ENCODE measurements at places on chromosomes 3 and 15. TPM values are rescaled to one million over a fixed set of nuclear protein-coding genes. Genes with fewer than 3 reads are reported as not detected.

GRCh38 chr3:41532976-41533375 is 333.7 kb downstream of the CTNNB1 start:
- DNase-seq: no peak

Gene EXOG
- 14.8 TPM for total RNA-seq

- DNase-seq: no peak
Observed at GRCh38 chr15:59400103-59400813, 27.6 kb upstream of the MYO1E start.

Gene COL6A5
- not detected for total RNA-seq

- no peak for DNase-seq
Observed at GRCh38 chr15:73293773-73294172, 75.0 kb downstream of the HCN4 start.

Gene CCDC80
- total RNA-seq: 241 TPM

GRCh38 chr3:49263159-49263889 is 13.7 kb downstream of the C3orf62 start:
- DNase-seq: no peak

DNA sequence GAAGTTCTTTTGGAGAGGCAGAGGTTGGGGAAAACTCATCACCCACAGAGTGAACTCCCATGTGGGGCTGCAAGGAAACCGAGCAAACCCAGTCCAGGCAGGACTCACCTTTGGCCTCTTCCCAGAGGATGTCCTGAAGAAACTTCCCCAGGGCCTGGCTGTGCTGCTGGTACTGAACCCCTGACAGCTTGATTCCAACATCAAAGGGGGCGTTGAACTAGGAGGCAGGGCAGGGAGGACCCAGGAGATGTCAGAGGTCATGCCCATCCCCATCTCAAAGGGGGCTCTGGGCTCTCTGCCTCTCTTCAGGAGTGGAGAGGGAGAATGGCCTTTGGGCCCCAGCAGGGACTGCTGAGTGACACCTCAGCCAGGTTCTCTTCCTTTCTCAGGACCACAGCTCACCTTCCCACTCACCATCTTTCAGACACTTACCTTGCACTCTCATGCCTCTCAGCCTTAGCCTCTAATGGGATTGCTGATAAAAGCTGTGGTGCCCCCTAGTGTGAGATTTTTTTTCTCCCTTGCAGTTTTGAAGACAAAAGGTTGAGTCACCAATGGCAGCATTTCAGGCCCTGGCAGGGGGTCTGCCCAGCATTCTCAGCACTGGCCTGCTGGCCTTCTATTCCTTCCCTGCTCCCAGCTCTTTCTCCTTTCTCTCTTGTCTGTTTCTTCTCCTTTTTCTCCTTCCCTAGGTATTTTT is 6.0 kb downstream of the GHRL start:
- no peak for DNase-seq

DNA sequence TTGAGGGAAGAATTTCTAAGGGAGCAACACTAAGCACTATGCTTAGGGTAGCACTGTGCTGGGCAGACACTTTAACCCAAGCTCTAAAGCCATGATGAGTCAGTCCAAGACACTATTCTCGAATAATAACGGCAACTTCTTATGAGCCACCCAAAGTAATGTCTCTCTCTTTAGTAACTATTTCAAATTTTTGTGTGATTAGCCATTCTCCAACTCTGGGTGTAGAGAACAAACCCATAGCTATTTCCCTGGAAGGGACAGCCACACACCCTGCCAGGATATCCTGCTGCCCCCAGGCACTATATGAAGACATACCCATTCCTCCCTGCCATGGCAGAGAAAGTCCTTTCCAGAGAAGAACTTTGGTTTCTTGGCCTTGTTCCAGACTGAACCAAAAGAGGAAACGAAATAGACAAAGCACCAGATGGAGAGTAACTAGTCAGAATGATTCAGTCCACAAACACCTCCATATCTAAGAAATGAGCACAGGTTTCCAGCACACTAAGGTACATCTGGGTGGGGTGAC is 384.9 kb upstream of the THBS1 start:
- no peak for DNase-seq

DNA sequence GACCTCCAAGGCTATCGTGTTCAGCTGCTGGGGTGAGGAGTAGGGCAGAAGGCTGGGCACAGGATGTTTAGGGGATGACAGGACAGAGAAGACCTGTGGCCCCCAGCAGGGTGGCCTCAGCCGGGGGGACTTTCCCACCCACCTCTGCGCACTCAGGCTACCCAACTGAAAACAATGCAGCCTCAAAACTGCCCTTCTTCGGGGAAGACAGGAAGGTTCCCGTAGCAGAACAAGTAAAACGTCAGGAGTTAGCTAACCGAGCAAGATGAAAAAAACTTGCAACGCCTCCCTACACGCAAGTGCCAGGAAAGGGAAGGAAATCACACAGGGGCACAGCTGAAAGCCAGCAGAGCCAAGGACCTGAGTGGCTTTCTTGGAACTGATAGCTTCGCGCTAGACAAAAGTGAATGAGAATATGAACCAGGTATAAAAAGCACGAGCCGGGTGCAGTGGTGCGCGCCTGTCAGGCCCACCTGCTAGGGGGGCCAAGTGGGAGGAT is 38.4 kb upstream of the FURIN start:
- peak; percentile 67 for DNase-seq

DNA sequence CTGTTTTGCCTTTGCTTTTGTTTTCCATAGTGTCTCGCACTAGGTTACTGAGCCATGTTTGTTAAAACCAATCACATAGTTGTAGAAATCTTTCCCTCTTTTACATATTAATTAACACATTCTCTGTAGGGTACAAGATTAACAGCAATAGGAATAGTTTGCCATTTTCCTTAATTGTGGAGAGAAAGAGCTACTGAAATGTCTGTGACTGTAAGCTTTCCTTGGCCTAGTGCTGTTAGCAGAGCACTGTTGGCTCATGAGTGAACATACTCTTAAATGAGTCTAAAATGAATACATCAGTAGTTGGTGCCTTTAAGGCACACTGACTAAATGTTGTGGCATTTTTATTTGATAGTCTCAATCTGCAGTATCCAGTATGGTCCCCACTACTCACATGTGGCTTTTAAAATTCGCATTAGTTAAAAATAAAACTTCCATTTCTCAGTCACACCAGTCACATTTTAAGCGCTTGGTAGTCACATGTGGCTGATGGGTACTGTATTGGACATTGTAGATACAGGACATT is 28.2 kb downstream of the CHD2 start:
- no peak for DNase-seq

- no peak for DNase-seq
Observed at GRCh38 chr3:159128628-159129027, 326.8 kb downstream of the MFSD1 start.

GRCh38 chr3:102483556-102483955 is 48.7 kb downstream of the ZPLD1 start:
- DNase-seq: no peak

Gene CTXN2
- total RNA-seq: not detected

Gene WDR76
- total RNA-seq: 6.5 TPM

GRCh38 chr3:11718637-11719405 is 75.1 kb upstream of the VGLL4 start:
- DNase-seq: peak; percentile 74

Gene NOX5
- total RNA-seq: 0.19 TPM

DNA sequence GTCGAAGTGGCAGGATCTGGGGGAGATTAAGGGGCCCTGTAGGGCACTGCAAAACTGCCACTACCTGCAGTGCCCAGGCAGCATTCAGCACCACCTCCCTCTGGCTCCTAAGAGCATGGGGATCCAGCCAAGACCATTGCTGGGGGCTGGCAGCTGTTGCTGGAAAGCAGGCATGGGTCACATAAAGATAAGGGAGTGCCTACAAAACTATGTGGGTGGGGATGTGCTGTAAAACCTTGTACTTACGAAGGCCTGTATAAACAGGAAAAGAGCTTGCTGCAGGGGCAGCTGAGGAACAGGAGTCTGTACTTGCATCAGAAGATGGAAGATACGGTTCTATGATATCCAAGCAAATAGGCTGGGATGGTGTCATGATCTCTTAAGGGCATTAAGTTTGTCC is 27.1 kb downstream of the IL20RB start:
- no peak for DNase-seq

Gene DZIP1L
- 19.0 TPM for total RNA-seq

Gene ADAMTSL3
- 54.8 TPM for total RNA-seq

GRCh38 chr15:44427756-44428724 is 611 bp downstream of the CTDSPL2 start:
- DNase-seq: no peak

GRCh38 chr15:70050441-70050840 is 47.3 kb downstream of the TLE3 start:
- DNase-seq: no peak

DNA sequence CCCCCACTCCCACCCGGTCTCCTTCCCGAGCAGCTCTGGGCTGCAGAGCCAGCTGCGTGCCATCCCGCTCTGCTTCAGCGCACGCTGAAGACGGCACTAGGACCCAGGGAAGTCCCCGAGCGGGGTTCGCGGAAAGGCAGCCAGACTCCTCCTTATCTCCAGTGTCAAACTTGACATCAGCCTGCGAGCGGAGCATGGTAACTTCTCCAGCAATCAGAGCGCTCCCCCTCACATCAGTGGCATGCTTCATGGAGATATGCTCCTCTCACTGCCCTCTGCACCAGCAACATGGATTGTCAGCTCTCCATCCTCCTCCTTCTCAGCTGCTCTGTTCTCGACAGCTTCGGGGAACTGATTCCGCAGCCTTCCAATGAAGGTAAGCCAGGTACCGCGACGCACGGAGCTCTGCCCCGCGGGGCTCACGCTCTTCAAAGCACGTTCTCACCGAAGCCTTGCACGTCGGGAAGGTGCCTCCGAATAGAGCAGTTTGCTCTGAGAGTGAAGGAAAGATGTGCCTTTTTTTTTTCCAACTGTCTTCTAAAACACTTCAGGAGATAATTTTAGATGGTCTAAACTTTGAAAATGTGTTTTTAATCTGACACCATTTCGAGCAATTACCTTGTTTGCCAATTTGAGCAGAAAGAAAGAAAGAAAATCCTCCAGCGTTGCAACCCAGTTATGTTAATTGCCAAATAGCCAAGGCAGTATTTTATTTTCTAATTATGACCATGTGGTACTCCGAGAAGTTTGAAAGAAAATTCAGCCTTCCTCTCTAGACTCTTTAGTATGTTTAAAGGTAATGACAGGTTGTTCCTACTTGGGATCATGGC is at the start of gene EPHA3:
Gene EPHA3 (plus strand): TSS at position 161 of the 830 bp plus-strand sequence. CDS start 128 bp downstream, at position 289.
- peak; percentile 89 for DNase-seq

Gene THAP10
- 0.90 TPM for total RNA-seq

DNA sequence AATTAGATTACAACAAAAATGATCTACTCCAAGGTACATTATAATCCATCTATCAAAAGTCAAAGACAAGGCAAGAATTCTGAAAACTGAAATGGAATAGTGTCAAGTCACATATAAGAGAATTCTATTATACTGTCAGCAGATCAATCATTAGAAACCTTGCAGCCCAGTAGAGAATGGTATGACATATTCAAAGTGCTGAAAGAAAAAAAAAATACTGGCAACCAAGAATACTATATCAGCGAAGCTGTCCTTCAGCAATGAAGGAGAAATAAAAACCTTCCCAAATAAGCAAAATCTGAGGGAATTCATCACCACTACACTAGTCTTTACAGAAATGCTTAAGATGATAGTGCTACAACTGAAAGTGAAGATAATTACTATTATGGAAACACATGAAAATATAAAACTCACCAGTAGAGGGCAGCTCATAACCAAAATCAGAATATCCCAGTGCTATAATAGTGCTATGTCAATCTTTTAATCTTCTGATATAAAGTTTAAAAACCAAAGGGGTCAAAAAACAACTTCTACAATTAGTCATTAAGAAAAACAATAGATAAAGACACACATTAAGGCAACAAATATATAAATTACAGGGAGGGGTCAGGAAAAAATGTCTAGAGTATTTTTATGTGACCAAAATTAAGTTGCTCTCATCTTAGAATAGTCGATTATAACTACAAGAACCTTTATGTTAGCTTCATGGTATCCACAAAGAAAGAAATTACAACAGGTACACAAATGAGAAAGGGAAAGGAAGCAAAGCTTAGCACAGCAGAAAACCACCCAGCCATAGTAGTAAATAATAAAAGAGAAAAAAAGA is 190.7 kb upstream of the CNTN6 start:
- DNase-seq: no peak
